ENCODE measurements at places on chromosomes 2 and 18.

DNA sequence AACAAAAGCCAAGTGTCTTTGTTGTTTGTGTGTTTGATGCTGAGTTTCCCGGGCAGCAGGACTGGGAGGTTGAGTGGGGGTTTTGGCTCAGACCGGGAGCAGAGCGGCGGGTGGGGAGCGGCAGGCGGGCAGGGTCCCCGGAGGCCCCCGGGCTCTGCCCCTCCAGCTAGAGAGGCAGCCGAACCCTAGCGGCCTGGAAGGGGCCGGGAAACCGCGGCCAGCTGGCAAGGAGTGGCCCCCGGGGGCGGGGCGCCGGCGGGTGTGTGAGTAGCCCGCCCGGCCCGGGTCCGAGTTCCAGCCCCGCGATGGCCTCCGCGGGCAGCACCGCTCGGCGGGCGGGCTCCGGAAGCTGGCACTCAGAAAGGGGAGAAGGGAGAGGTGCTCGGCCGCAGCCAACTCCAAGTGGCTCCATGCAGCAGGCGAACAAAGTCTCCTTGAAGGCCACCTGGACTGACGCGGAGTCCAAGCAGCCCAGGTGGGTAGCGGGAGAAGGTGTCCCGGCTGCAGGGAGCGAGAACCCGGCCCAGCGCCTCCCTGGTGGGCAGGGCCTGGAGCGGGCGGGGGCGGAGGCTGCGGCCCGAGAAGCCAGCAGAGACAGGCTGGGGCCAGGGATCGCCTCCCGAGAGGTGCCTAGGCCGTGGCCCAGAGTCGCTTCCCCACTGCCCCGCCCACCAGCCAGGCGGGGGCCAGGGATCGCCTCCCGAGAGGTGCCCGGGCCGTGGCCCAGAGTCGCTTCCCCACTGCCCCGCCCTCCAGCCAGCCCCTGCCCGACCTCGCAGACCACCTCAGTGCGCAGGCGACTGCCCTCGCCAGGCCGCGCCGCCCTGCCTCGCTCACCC lies at the start of gene ANKRD53:
Gene ANKRD53, plus strand, starts transcription at position 290 of the 839 bp plus-strand sequence. Its CDS starts 16 bp downstream, at position 306.
- DNase-seq = no peak

GRCh38 chr18:42092848-42093247 lies 137.8 kb downstream of the PIK3C3 start:
- DNase-seq = no peak

GRCh38 chr18:46488471-46489213 lies 168.4 kb downstream of the LOXHD1 start:
- no peak for DNase-seq

- no peak for DNase-seq
Observed at GRCh38 chr2:37590119-37590571, 81.3 kb downstream of the CDC42EP3 start.

GRCh38 chr2:195756218-195756942 lies 99.4 kb downstream of the SLC39A10 start:
- DNase-seq = no peak
